ENCODE measurements at places on chromosomes 6 and 20.

DNA sequence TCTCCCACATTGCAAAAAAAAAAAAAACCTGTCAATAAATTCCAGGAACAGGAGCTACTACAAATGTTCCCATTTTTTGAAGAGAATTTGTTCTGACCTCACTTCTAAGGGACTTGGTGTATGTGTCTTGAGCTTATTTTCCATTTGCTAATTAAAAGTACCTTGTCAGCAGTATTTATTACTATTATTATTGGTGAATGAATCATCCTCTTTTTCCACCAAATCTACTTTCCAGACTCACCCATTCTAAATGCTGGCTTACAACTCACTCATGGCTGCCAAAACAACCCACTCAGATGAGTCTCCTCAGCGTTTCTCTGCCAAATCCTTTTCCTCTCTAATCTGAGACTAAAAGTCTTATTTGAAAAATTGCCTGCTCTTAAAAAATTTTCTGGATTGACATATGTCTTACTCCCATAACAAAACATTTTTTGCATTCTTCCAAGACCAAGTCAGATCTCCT is 33.2 kb upstream of the TASP1 start:
- peak; percentile 66 for DNase-seq

DNA sequence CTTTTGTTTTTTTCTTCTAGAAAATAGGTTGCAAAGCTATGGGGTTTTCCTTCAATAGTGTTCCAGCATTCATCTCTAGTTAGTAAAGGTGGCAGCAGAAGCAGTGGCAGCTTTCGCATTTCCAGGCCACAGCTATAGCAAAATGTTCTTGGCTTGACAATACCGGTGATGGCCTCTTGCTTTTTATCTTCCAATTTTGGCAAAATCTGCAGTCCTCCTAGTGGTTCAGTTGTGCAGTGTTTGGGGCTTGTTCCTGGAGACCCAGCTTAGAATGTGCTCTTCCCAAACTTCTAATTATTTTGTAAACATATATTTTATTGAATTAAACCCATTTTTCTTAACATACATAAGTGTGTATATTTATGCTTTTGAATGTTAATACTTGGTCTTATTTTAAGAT is 370.6 kb upstream of the MAN1A1 start:
- DNase-seq = no peak

DNA sequence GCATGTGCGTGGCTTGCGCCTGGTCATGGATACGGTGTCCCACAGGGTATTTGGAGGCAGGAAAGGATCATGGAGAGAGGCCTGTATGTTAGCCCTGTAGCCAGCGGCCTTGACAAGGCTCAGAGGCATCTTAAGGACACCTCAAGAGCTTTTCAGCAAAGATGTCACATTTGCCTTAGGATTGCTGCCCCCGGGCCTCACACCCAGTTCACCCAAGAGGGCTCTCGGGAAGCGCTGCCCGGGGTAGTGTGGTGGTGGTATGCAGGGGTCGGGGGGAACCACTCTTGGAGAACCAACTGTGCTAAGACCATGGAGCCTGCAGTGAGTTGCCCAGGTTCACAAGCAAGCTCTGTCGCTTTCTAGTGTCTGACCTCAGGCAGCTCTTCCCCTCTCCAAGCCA is 36.9 kb upstream of the VSTM2L start:
- no peak for DNase-seq

- no peak for DNase-seq
These were observed 407.6 kb upstream of the SOX4 start for GRCh38 chr6:21185861-21186478.

DNA sequence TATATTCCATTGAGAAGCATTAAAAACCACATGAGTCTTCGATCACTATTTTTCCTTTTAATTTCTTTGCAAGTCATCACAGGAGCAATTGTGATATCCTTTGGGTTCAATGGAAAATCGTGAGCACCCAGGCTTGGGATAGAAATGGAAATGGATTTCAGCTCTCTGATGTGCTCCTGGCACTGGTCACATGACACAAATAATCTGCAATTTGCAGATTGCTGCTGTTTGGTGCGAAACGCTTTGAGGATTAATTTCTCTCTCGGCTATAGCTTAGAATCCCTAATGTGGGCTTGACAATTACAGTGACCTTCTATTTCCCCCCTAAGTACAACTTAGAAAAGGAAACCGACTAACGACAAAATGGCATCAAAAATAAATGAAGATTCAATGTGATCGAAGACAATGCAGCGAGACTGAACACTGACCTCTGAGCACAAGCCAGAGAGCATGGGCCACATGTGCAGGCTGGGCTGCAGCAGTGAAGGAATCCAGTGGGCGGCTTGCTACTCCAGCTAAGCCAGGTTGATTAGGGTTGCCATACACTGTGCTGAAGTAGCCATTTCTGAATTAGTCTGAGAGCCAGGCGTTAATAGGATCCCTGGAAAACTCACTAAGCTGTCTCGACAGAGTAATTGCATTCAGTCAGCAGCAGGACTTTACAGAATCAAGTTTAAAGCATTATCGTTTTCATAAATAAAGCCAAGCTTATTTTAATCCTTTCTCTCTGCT is 301.8 kb upstream of the AGPAT4 start:
- no peak for DNase-seq

- DNase-seq = peak; percentile 3
These were observed 563.0 kb upstream of the AGPAT4 start for GRCh38 chr6:161836643-161837448.

- no peak for DNase-seq
These were observed 10.8 kb downstream of the DDO start for GRCh38 chr6:110404607-110405006.

DNA sequence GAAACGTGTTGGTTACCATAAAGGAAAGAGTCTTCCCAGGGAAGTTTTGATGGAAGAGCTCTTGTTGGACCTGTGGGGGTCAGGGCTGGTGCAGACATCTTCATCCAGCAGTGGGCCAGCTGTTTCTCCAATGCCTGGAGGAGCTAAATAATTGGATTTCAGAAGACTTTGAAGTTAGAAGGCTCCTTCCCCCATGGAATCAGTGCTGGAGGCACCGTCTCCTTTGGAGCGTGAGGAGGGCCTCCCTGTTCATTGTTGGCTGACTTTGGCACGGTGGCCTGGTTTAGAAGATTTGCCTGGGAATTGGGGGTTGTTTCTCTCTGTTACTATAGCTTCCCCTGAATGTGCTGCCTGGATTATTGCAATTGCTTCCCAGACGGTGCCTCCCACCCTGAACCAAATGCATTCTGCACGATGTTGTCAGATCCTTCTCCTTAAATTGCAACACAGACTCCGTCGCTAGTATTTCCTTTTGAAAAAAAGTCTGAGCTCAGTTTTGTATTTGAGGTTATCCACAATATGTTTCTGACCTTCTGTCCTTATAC is 27.7 kb upstream of the KCNG1 start:
- DNase-seq = no peak

DNA sequence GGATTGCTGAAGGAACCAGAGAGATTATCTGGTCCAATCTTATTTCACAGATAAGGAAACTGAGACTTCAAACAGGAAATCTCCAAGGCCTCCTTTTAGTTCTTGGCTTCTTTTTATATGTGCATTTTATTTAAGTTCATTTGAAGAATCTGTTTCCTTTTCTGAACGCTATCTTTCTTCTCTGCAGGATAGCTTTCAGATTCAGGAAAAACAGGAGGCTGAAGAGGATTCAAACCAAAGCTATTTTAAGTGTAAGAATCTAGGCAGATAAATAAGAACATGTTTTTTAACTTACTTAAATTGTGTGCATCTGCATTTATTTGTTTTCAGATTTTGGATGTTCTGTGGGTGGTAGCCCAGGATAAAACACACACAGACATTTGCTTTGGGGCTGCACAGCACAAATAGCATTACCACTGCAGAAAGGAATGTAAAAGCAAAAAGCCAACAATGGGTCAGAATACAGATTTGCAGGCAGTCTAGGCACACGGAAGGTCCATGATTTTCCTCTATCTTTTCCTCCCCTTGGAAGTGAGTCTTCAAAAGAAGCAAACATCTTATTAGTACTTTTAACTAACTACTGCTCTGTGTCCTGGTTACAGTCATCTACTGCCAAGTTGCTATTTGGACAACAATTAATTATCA is 188.8 kb upstream of the TBX18 start:
- DNase-seq = peak; percentile 17

GRCh38 chr6:16621002-16621401 is 140.3 kb downstream of the ATXN1 start:
- DNase-seq = no peak

DNA sequence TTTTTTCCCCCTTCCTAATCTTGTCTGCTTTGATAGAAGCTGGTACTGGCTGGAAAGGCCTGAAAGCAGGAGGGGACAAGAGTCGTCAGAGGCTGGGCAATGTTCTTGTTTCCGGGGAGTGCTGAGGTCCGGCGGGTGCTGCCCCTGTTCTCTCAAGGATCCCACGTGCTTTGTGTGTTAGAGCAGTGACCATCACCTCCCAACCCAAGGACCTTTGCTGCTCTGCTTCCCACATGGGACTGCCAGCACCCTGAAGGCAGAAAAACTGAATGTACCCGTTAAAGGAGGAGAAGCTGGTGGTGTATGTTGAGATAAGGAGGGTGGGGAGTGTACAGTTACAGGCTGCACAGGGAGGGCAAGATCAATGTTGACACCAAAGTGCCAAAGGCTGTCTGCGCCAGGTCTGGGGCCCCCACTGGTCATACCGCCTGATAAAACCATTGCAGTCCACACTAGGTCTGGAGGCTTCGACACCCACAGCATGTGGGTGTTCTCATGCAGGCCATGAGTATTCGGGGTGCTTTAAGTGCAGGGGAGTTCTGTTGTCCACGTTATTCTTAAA is 15.0 kb downstream of the C20orf173 start:
- DNase-seq = no peak

GRCh38 chr6:121436960-121437850 is 1.8 kb downstream of the GJA1 start:
- peak; percentile 53 for DNase-seq

DNA sequence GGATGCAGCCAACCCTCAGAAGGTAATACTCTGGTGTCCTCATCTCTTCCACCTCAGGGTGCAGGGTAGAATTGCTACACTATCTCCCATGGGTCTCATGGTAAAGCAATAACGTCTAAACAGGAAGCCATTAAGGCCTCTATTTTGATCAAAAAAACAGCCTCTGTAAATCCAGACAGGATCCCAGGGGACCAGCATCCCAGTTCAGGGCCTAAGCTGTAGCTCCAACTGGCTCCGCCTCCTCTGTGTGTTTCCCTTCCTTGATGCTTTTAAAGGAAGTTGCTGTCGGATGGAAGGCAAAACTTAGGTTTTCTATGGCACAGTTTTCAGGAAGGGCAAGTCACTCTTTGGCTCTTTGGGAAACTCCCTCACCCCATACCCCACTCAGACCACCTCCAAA is 222.0 kb downstream of the MAFB start:
- DNase-seq = no peak

DNA sequence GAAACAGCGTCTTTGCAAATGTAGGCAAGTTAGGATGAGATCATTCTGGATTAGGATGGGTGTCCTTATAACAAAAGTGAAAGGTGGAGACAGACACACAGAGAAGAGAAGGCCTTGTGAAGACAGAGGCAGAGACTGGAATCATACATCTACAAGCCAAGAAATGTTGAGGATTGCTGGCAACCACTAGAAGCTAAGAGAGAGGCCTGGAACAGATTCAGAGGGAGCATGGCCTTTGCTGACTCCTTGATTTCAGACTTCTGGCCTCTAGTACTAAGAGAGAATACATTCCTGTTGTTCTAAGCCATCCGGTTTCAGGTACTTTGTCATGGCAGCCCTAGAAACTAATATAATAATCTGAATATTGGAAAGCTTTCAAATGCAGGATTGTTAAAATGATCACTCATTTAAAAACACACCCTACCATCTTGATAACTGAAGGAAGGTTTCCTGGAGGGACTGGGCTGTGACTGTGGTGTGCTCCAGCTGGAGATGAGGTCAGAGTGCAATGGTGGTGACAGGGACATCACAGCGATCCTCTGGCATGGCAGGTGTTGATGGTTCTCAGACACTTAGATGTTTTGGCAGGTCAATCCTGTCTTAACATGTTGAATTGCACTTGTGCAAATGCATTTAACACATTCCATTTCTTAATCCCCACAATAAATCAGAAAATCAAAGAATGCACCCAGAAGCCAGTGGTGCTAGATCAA is 25.1 kb downstream of the CD83 start:
- DNase-seq = no peak

- peak; percentile 14 for DNase-seq
These were observed 7.3 kb upstream of the COL9A1 start for GRCh38 chr6:70310063-70310694.

DNA sequence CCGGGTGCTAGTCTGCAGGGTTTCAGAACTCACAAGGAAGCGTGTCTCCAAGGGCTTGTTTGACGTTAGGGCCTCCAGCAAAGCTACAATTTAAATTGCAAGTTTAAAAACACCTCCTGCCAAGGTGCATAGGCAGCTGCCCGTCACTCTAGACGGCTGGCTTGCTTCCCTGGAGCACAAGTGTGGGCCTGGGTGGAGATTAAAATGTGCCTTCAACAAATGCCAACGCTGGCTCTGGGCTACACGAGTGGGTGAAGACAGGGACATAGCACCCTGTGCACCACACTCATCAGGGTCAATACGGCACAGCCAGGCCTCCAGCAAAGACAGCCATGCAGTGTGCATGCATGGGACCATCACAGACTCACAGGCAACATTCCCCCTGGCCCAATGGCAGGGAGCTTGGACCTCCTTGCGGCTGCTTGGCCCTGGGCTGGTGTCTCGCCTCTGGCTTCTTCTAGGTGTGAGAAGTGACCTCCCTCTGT is 48.4 kb upstream of the FRMD1 start:
- DNase-seq = no peak

DNA sequence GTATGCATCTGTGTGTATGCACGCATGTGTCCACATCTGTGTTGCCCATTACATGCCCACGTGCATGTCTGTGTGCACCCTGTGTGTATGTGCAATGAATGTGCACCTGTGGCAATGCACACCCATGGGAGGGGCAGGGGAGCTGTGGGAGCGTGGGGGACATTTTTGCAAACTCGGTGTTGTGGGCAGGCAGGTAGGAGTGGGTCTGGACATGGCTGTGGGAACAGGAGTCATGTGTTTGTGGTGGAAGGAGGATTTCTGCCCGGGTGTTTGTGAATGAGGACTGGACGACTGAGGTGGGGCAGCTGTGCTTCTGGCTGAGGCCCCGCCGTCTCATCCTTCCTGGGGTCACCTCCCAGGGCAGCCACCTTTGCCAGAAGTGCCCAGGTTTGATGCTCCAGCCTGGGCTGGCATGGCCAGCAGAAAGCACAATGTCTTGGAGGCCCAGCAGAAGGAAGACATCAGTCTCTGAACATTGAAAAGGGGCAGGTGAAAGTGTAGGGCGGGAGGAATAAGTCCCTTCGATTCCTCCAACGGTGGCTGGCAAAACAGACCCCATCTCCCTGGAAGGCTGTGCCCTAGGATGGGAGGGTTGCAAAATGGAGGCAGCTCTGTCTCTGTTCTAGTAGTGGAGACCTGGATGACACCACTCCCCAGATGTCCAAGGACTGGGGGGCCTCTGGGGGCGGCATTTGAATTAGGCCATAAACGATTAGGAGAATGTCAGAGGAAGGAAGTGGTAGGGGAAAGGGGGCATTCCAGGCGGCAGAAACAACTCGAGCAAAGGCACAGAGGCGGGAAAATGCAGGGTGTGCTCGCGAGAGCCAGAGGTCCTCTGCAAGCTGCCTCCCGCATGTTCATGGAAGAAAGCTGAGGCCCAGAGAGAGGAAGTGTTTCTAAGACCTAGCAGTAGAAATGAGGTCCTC is 19.1 kb upstream of the ARMC12 start:
- no peak for DNase-seq
